GM12878 (cell line): ENCODE measurements at places on chromosomes 6 and 20. TPM values are rescaled to one million over a fixed set of nuclear protein-coding genes. Genes with fewer than 3 reads are reported as not detected.
A peak's percentile ranks its signal among the peaks of the same experiment; 100 is the strongest.

Gene TEAD3
- 0.10 and 0.18 TPM in 2 replicates for polyA plus RNA-seq

Gene SULF2
- 2.5 and 3.0 TPM in 2 replicates for polyA plus RNA-seq

Gene NKX2-2
- not detected in 2 replicates for polyA plus RNA-seq

Gene EYA2
- polyA plus RNA-seq: not detected in 2 replicates

Gene MAFB
- 0.04 TPM in 1 of 2 replicates, not detected in the other for polyA plus RNA-seq

Gene AKAP12
- 0.10 TPM in 1 of 2 replicates, not detected in the other for polyA plus RNA-seq

Gene EXOC2
- 29.3 and 30.1 TPM in 2 replicates for polyA plus RNA-seq

Gene OR14J1
- not detected in 2 replicates for polyA plus RNA-seq

Gene CHD6
- 20.9 and 24.3 TPM in 2 replicates for polyA plus RNA-seq

GRCh38 chr20:61978491-61978890, 87.2 kb downstream of the TAF4 start:
- H3K27me3 ChIP-seq: no peaks in the 10 kb centered on the region
- H3K4me3 ChIP-seq: no peak overlapping the region
- no peak for DNase-seq
- no peaks in the 10 kb centered on the region for H3K4me1 ChIP-seq

GRCh38 chr6:130670142-130670541, 157.1 kb upstream of the SMLR1 start:
- no peaks in the 10 kb centered on the region for H3K27me3 ChIP-seq
- no peak overlapping the region for H3K27ac ChIP-seq
- no peak for DNase-seq
- H3K4me3 ChIP-seq: no peak overlapping the region
- no peaks in the 10 kb centered on the region for H3K36me3 ChIP-seq
- no peaks in the 10 kb centered on the region for H3K4me1 ChIP-seq

GRCh38 chr6:131041814-131042213, 21.2 kb downstream of the EPB41L2 start:
- H3K27me3 ChIP-seq: no peaks in the 10 kb centered on the region
- no peak overlapping the region for H3K27ac ChIP-seq
- H3K4me1 ChIP-seq: no peaks in the 10 kb centered on the region
- no peak for DNase-seq
- no peak overlapping the region for H3K4me3 ChIP-seq

DNA sequence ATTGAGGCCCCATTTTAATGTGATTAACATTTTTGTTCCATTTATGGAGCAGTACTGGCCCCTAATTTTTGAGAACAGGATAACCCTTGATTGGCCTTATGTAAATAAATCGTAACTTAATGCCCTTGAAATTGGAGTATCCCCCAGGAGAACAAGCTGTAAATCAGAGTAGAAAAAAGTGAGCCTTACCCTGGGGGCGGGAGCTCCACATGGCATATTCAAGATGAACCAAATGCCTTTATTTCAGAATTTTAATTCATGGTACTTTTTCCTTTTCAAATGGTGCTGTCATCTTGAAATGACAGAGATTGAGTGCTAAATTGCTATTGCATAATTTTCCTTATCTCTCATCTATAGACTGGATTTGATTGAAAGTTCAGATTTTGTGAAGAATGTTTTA, 809.5 kb upstream of the FLRT3 start:
- no peak overlapping the region for H3K4me3 ChIP-seq
- H3K4me1 ChIP-seq: no peaks in the 10 kb centered on the region
- DNase-seq: no peak
- no peaks in the 10 kb centered on the region for H3K36me3 ChIP-seq
- no peaks in the 10 kb centered on the region for H3K27me3 ChIP-seq

- H3K4me1 ChIP-seq: no peaks in the 10 kb centered on the region
- H3K4me3 ChIP-seq: no peak overlapping the region
- H3K27ac ChIP-seq: no peak overlapping the region
- H3K36me3 ChIP-seq: peaks cover 3% of the 10 kb centered on the region
- DNase-seq: no peak
Observed at GRCh38 chr6:89787660-89788328, 31.8 kb downstream of the MDN1 start.

- no peaks in the 10 kb centered on the region; the same call in 1 of the 2 replicates for H3K27me3 ChIP-seq
- H3K36me3 ChIP-seq: peaks cover 17% of the 10 kb centered on the region
- DNase-seq: no peak
- H3K4me1 ChIP-seq: no peaks in the 10 kb centered on the region
- H3K27ac ChIP-seq: no peak overlapping the region
Observed at GRCh38 chr6:32113386-32114352, 4.5 kb upstream of the TNXB start.

GRCh38 chr6:145848541-145848940, 33.9 kb upstream of the FBXO30 start:
- no peaks in the 10 kb centered on the region for H3K27me3 ChIP-seq
- no peak for DNase-seq
- no peak overlapping the region for H3K4me3 ChIP-seq
- no peak overlapping the region for H3K27ac ChIP-seq
- H3K4me1 ChIP-seq: no peaks in the 10 kb centered on the region

DNA sequence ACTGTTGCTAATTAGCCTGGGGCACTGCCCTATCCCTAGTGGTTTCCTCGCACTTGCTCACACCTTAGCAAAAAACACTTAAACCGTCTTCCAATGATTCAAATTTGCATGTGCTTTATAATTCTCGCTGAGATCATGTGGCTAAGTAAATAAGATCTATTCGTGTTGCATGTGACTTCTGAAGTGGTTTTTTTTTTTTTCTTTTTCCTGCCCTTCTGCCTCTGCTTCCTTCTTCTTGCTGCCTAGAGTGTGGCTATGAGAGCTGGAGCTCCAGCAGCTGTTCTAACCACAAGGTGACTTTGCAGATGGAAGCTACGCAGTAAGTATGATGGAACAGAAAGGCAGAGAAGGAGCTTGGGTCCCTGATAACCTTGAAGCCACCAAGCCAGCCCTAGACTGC, 36.5 kb downstream of the SULF2 start:
- no peak overlapping the region for H3K27ac ChIP-seq
- DNase-seq: no peak
- H3K27me3 ChIP-seq: peaks cover 4% of the 10 kb centered on the region

- no peaks in the 10 kb centered on the region for H3K27me3 ChIP-seq
Observed at GRCh38 chr20:16749573-16749972, 1.4 kb downstream of the OTOR start.

DNA sequence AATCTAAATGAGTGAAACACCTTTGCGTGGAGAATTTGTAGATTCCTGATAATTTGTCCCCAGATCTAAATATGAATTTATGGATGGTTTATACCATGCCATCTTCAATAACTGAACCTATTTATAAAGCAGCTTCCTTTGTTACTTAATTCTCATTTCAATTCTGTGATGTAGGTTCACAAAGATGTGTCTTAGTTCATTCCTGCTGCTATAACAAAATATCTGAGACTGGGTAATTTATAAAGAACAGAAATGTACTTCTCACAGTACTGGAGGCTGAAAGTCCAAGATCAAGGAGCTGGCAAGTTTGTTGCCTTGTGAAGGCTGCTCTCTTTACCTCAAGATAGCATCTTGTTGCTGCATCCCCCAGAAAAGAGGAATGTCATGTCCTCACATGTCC, 2.1 kb upstream of the TFB1M start:
- no peaks in the 10 kb centered on the region; the same call in 1 of the 2 replicates for H3K4me1 ChIP-seq
- H3K36me3 ChIP-seq: peaks cover 7% of the 10 kb centered on the region
- H3K27ac ChIP-seq: no peak overlapping the region
- H3K27me3 ChIP-seq: no peaks in the 10 kb centered on the region
- no peak overlapping the region for H3K4me3 ChIP-seq

GRCh38 chr6:20463396-20463795, 61.7 kb downstream of the E2F3 start:
- H3K36me3 ChIP-seq: peaks cover 10% of the 10 kb centered on the region; the same call in 1 of the 2 replicates
- peak overlapping the region; percentile 56 for H3K27ac ChIP-seq
- DNase-seq: peak; percentile 69
- no peak overlapping the region for H3K4me3 ChIP-seq

DNA sequence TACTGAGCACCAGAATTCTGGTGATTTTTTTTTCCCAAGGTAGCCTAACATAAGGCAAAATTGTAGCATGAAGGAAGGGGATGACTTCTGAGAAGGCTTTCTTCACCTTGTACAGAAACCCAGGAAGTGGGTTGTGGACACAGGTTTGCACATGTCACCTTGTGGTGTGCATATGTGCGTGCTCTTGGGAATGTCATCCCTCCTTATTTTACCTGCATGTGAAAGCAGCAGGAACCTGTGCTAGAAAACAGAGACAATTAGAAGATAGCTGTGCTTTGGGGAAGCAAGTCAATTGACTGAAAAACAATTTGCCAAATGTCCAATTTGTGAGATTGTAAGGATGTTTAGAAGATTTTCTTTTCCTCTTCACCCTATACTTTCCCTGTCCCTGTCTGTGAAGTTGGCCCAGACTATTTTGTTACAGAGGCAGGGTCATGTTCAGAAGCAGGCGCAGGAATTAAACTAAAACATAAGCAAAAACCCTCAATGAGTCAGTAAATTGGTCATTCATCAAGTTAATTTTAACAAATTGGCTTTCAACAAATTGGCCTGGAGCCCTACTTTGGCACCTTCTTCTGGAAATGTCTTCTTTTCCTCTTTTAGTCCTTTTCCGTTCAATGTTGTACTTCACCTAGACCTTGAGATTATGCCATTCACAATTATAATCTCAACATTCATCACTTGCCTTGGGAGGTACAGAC, 261.2 kb downstream of the ADGB start:
- no peak overlapping the region for H3K27ac ChIP-seq
- no peaks in the 10 kb centered on the region; the same call in 1 of the 2 replicates for H3K4me1 ChIP-seq
- no peak overlapping the region for H3K4me3 ChIP-seq
- no peaks in the 10 kb centered on the region; the same call in 1 of the 2 replicates for H3K27me3 ChIP-seq

DNA sequence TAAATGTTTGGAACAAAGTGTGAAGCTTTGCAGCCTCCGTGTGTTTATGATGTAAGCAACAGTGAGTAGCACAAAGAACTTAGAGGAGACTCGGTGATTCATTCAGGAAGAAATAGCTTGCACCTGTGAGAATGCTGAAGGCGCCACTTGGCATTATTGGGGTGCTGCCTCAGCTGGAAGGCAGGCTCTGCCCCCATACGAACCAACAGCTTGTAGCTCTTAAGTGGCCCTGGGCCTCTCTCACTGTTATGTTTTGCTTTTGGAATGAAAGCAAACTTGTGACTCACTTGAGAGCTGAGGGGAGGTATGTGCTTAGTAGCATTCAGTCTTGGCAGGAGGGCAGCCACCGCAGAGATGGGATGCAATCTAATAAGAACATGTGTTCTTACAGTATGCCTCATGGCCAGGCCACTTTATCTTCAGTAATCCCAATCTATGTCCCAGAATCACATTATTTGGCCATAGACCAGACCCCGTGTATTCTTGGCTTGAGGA, 310.7 kb downstream of the EYA4 start:
- H3K27ac ChIP-seq: no peak overlapping the region
- H3K36me3 ChIP-seq: no peaks in the 10 kb centered on the region
- DNase-seq: no peak
- peaks cover 2% of the 10 kb centered on the region; the same call in 1 of the 2 replicates for H3K27me3 ChIP-seq
- H3K4me1 ChIP-seq: no peaks in the 10 kb centered on the region

GRCh38 chr20:41649489-41649888, 31.3 kb upstream of the CHD6 start:
- H3K27me3 ChIP-seq: no peaks in the 10 kb centered on the region
- no peaks in the 10 kb centered on the region for H3K36me3 ChIP-seq
- no peaks in the 10 kb centered on the region for H3K4me1 ChIP-seq
- no peak for DNase-seq

- H3K27ac ChIP-seq: no peak overlapping the region
- H3K36me3 ChIP-seq: no peaks in the 10 kb centered on the region
- no peak for DNase-seq
- H3K4me1 ChIP-seq: peaks cover 5% of the 10 kb centered on the region; the same call in 1 of the 2 replicates
- H3K4me3 ChIP-seq: no peak overlapping the region
- peaks cover 54% of the 10 kb centered on the region for H3K27me3 ChIP-seq
Observed at GRCh38 chr20:38723017-38723847, 1.1 kb upstream of the SLC32A1 start.

DNA sequence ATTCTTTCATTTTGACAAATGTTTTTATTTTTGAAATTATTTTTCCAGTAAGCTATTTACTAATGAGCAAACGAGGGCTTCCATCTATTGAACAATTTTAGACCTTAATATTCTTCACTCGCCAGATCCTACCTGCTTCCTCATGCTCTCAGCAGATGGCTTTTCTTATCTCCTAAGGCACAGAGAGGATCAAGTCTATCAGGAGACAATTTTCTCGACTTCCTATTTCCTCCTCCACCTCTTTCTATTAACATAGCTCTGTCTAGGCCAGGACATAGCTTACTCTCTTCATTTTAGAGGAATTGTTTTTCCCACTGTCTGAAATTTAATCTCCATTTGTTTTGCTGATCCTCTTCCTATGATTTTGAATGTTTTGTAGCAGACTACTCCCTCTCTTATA, 87.0 kb upstream of the MAN1A1 start:
- H3K27me3 ChIP-seq: no peaks in the 10 kb centered on the region
- no peak for DNase-seq
- no peak overlapping the region for H3K27ac ChIP-seq
- no peaks in the 10 kb centered on the region for H3K4me1 ChIP-seq
- H3K4me3 ChIP-seq: no peak overlapping the region

DNA sequence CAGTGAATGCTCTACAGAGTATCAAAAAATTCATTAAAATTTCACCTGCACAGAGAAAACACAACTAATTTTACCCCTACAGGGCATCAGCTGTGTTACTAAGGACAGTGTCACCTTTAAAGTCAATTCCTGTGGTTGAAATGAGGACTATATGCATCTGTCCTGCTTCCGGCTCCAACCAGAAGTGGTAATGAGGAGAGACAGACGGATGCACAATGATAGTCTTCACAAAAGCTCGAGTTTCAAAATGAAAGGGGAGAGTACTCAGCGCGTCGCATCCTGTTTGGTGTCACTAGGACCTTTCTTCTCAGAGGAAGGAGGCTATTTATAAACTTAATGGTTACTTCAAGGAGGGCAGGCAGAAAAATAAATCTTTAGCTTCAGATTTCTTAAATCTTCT, 86.5 kb downstream of the LYRM4 start:
- peak overlapping the region; percentile 93 for H3K27ac ChIP-seq
- no peak overlapping the region for H3K4me3 ChIP-seq
- no peaks in the 10 kb centered on the region for H3K27me3 ChIP-seq
- peak; percentile 87 for DNase-seq
